Urinary bladder (tissue), 4 donors: ENCODE measurements at places on chromosomes 2 and 18. TPM values are rescaled to one million over a fixed set of nuclear protein-coding genes. Genes with fewer than 3 reads are reported as not detected.

LINC00305 gene
- not detected for polyA plus RNA-seq

IFIH1 gene
- 7.9 TPM for polyA plus RNA-seq

HOXD9 gene
- 5.6 TPM for polyA plus RNA-seq

AFF3 gene
- polyA plus RNA-seq: 15.1 TPM

KDM3A gene
- polyA plus RNA-seq: 30.2 TPM

CYP26B1 gene
- polyA plus RNA-seq: 6.1 TPM
